ENCODE measurements at places on chromosomes 12 and 14. TPM values are rescaled to one million over a fixed set of nuclear protein-coding genes. Genes with fewer than 3 reads are reported as not detected.

The GDF3 gene
- total RNA-seq = not detected

The AQP2 gene
- total RNA-seq = not detected

The ITPR2 gene
- 30.4 TPM for total RNA-seq

DNA sequence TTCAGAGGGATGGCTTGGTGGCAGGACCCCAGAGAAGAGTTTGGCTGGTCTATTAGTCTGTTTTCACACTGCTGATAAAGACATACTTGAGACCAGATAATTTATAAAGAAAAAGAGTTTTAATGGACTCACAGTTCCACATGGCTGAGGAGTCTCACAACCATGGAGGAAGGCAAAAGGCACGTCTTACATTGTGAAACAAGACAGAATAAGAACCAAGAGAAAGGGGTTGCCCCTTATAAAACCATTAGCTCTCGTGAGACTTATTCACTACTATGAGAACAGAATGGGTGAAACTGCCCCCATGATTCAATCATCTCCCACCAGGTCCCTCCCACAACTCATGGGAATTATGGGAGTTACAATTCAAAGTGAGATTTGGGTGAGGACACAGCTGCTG, 78.5 kb upstream of the SSTR1 start:
- DNase-seq = no peak

DNA sequence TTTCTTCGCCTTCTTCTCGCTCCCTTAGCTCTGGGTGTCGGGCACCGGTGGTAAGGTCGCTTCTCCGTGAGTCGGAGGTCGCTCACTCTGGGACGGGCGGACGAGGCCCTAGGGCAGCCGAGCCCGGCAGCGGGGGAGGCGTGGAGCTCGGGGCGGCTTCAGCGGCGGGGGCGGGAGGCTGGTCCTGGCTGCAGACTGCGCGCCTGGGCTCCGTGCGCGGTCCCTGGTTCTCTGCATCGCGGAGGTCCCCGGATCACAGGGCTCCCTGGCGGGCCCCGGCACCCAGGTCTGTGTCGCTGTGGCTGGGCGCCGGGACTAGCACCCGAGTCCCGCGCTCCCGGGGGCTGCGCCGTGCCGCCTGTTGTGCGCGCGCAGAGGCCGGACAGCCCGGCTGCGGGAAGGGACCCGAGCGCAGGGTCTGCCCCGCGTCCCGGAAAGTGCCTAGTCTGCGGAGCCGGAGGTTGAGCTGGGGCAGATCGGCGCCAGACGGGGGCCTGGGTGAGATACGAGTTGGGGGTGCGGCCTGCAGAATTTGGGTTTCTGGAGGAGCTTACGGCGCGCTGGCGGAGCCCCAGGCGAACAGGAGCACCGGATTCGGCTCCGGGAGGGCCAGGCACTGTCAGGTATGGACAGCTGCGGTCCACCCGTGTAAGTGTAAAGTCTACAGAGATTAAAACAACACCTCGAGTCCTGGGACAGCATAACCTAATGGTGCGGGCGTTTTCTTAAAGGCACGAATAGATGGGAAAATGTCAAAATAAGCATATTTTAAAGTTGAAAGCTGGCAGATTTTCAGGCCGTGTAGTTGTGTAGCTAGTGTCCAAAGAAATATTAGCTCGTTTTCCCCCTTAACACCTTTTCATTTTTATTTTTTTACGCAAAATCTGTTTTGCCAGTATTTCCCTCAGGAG, 713 bp downstream of the FRMD6 start:
- DNase-seq = no peak

The RD3L gene
- not detected for total RNA-seq

The MAP1LC3B2 gene
- 0.17 TPM for total RNA-seq

DNA sequence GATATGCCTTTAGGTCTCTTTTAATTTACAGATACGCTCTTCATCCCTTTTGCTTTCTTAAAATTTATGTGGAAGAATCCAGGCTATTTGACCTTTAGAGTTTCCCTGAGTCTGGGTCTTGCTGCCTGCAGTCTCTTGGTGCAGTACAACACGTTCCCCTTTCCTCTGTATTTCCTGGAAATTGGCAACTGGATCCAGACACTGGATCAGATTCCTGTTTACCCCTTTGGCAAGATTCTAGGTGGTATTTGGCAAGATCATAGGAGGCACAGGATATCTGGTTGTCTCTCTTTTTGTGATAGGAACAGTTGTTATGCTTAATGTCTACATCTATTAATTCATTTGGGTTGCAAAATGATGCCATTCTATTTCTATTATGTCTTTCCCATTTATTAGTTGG, 187.8 kb upstream of the ARHGAP5 start:
- DNase-seq = no peak

The SLC4A8 gene
- total RNA-seq = 16.6 TPM

- DNase-seq = no peak
Observed at GRCh38 chr14:29030121-29030520, 263.5 kb downstream of the FOXG1 start.

DNA sequence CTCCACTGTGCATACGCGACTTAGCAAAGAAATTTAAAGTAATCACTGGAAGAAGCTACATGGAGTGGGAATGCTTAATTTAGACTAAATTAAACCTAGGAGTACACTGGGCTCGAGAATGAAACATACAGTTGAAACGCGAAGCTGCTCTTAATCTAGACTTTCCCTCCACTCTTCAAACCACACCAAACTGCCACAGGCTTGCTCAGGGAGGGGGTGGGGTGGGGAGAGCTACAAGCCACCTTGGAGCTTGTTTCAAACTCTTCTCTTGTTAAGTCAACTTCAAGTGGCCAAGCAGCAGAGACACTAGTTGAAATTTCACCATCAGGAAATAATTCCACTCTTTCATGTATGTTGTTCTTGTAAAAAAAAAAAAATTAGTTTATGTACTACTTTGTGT, 69.9 kb downstream of the SLC38A1 start:
- no peak for DNase-seq

- peak; percentile 60 for DNase-seq
Observed at GRCh38 chr14:56491299-56492285, 88.0 kb upstream of the TMEM260 start.

DNA sequence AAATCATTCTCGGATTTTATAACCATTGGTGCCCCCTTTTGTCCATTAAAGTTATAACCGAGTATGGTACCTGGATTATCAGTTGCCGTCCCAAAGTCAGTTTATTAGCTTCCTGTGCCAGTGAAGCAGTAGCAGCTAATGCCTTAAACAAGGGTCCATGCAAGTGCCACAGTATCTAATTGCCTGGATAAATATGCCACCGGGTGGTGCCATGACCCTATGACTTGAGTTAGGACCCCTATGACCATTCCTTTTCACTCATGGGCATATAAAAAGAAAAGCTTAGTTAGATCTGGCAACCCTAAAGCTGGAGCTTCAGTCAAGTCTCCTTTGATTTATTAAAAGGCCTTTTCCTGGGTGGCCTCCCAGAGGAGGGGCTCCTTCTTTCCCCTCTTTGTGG, 1314.6 kb downstream of the TMEM121 start:
- no peak for DNase-seq

The CMA1 gene
- not detected for total RNA-seq

DNA sequence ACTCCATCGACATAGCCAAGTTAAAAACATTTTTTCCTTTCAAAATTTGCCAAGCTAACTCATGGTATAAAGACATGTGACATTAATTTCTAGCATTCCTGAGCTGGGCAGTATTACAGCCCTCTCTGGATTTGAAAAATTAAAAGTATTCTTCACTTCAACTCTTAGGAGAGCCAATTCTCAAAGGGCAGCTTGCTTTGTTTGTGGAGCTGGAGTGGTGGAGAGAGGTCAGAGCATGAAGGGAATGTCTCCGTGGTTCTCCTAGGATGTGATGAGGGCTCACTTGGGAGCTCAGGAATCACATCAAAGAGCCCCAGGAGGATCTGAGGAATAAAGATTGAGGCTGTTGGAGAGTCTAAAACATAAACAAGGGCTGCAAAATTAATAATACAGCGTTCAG, 46.9 kb upstream of the RGS6 start:
- no peak for DNase-seq

- DNase-seq = peak; percentile 60
Observed at GRCh38 chr12:68240079-68240478, 13.3 kb downstream of the IL22 start.

DNA sequence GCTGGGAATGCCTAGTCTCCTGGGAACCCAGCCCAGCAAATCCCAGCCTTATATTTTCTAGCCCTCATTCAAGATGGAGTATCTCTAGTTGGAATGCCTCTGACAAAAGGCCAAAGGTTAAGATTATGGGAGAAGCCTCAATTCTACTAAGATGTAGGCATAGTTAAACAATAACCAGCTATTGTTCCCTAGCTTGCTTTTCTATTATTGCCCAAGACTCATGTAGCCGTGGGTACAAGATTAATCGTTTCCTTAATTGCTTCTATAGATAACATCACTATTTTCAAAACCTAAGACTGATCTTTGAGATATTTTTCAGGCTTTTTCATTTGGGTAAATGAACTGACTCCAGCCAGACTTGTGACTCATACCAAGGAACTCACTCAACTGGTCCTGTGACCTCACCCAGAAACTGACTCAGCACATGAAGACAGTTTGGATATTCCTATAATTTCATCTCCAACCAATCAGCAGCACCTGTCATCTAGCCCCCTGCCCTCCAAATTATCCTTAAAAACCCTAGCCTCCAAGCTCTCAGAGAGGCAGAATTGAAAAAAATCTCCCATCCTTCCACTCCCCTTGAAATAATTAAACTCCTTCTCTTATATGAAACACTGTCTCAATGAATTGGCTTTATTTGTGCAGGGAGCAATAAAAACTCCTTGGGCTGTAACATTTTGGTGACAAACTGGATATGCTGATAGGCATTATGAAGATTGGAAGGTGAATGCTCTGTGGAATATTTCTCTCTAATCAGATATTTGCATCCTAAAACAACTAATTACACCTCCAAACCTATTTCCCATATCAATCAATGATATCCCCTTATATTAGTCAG, 589.0 kb downstream of the C12orf50 start:
- peak; percentile 60 for DNase-seq

- no peak for DNase-seq
Observed at GRCh38 chr14:74563586-74564159, 48.4 kb downstream of the LTBP2 start.

DNA sequence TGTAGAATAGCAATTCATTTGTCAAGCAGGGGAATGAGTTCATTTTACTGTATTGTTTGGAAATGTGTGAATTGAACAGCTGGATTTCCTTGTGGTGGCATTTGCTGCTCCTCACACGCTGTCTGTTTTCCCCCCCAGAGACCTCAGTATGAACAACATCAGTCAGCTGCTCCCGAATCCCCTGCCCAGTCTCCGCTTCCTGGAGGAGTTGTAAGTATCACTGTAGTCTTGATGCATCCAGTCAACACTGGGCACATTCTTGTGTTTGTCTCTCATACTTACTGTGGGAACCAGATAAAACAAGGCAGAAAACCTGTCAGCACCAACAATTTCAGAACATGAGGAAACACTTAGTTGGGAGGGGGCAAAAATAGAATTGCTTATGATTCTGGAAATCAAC, 64.9 kb downstream of the LGR5 start:
- no peak for DNase-seq

GRCh38 chr12:42023733-42024494, 120.8 kb downstream of the GXYLT1 start:
- DNase-seq = peak; percentile 58

The TAS2R20 gene
- not detected for total RNA-seq

DNA sequence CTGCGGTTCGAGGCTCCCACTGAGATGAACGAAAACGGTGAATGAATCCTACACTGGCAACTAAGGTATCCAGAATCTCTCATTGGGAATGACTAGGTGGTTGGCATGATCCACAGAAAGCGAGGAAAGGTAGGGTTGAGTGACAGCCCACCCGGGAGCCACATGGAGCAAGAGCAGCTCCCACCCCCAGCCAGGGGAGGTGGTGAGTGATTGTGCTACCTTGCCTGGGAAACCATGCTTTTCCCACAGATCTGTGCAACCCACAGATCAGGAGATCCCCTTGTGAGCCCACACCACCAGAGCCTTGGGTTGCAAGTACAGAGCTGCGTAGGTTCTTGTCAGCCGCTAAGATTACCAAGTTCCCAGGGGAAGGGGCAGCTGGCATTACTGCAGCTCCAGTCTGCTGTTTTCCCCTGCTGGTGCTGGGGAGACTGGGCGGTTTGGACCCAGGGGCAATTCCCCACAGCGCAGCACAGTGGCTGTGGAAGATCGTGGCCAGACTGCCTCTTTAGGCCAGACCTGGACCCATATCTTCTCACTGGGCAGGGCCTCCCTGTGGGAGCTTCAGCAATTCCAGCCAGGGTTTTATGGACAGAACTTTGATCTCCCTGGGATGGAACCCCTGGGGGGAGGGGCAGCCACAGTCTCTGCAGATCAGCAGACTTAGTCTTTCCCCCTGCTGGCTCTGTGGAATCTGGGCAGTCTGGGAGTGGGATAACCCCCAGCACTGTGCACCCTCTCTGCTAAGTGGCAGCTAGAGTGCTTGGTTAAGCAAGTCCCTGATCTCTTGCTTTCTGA, 44.6 kb upstream of the PPP4R3A start:
- DNase-seq = no peak

DNA sequence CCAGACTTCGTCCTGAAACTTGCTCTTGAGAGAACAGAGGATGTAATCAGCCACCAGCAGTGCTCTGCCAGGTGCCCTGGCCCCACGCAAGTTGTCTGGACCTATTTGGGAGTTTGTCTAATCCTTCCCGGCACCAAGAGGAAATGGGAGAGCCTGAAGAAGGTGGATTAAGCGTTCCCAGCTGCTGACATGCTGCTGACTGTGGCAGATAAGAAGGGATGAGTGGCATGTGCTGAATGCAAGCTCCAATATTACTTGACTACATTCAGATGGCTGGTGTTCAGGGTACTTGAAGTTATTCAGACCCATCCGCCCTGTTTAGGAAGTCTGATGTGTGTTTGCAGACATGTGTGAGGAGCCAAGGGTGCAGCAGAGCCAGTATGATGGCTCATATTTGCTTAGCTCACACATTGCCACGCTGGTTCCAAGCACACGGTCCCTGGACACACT, 440.6 kb upstream of the CCDC196 start:
- peak; percentile 71 for DNase-seq

DNA sequence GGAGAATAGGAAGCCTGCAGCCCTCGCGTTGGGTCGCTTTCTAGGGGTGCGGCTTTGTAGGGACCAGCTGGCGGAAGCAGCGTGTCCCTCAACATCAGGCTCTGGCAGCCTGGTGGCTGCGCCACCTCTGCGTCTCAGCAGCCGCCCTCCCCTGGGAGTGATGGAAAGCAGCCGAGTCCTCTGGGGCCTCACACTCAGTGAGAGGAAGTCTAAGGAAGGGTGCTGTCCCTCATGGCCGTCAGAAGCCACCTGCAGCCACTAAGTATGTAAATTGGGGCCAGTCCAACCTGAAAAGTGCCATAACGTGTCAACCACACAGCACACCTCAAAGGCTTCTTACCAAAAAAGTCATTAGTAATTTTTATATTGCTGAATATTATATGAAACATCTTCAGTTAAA, 80.3 kb downstream of the WDR20 start:
- DNase-seq = no peak

The CBLN3 gene
- total RNA-seq = not detected

GRCh38 chr12:14913381-14913781, 25.0 kb downstream of the ERP27 start:
- DNase-seq = no peak

All from Daoy (cell line).